ENCODE measurements at places on chromosomes 16 and 17.
A peak's percentile ranks its signal among the peaks of the same experiment; 100 is the strongest.

DNA sequence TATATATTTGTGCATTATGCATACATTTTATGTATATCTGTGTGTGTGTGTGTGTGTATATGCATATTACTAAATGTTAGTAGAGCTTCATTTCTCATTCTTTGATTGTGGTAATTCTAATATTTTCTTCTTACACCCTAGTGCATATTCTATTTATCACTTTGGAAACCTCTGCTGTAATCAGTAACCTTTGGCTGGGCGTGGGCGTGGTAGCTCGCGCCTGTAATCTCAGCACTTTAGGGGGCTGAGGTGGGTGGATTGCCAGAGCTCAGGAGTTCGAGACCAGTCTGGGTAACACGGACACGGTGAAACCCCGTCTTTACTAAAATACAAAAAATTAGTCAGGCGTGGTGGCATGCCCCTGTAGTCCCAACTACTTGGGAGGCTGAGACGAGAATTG lies 26.9 kb downstream of the CPSF4L start:
- no peak for DNase-seq

DNA sequence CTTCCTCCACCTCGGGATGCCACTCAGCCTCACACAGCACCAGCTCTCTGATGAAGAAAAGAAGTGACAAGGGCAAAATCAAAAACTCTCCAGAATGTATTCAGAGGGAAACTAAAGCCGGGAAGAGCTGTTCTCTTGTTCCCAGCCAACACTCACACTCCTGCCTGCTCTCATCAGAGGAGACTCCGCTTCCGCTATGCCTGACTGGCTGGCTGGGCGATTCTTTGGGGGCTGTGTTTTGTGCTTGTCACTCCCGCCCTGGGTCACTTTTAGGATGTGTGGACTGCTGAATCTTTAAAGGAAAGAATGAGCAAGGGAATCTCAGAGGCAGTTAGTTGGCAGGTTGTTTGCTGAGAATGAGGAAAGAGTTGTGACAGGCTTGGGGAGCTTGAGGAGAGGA lies 54.6 kb upstream of the TBX2 start:
- DNase-seq: no peak

GRCh38 chr17:7478276-7479212 lies 887 bp downstream of the ZBTB4 start:
- peak; percentile 59 for DNase-seq

- no peak for DNase-seq
Observed at GRCh38 chr17:9968008-9968407, 62.9 kb upstream of the RCVRN start.

DNA sequence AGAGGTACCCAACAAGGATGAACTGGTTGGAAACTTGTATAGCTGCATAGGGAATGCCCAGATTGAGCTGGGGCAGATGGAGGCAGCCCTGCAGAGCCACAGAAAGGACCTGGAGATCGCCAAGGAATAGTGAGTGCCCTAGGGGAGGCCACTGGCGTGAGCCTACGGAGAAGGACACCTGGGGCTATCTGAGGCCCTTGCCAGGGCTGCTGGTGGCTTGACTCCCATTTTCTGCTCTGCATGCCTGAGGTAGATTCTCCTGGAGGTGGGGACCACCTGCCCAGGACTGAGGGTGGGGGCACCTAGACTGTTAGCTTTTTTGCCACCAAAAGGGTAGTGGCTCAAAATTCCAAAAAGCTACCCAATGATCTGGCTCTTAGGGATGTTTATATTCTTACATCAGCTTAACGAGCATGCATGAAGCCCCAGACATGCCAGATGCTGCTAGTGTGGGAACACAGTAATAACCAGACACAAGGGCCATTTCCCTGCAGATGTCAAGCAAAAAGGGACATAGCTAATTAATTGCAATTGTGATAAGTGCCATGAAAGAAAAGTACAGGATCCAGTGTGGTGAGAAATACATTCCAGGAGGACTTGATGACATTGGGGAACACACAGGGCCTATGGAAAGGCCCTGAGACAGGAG lies 8.8 kb downstream of the ODAD4 start:
- no peak for DNase-seq

- DNase-seq: no peak
Observed at GRCh38 chr16:57147381-57148221, 38.2 kb downstream of the PSME3IP1 start.

DNA sequence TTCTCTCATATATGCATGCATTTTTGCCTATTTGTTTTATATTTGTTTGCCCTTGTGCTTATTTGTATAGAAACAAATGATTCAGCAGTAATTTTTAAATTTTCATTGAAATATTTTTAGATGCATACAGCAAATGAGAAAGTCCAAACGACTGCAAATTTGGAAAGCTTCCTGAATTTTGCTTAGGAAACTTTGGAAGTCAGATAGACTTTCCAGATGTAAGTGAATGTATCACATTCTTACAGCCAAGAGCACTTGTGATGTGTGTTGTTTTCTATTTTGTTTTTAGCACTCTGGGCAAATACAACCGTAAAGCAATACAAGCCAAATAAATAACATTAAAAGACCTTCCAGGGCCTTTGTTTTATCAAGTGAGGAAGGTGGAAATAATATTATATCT lies 680.8 kb upstream of the CDH8 start:
- DNase-seq: no peak

GRCh38 chr17:67994817-67995569 lies 1.3 kb downstream of the C17orf58 start:
- no peak for DNase-seq

DNA sequence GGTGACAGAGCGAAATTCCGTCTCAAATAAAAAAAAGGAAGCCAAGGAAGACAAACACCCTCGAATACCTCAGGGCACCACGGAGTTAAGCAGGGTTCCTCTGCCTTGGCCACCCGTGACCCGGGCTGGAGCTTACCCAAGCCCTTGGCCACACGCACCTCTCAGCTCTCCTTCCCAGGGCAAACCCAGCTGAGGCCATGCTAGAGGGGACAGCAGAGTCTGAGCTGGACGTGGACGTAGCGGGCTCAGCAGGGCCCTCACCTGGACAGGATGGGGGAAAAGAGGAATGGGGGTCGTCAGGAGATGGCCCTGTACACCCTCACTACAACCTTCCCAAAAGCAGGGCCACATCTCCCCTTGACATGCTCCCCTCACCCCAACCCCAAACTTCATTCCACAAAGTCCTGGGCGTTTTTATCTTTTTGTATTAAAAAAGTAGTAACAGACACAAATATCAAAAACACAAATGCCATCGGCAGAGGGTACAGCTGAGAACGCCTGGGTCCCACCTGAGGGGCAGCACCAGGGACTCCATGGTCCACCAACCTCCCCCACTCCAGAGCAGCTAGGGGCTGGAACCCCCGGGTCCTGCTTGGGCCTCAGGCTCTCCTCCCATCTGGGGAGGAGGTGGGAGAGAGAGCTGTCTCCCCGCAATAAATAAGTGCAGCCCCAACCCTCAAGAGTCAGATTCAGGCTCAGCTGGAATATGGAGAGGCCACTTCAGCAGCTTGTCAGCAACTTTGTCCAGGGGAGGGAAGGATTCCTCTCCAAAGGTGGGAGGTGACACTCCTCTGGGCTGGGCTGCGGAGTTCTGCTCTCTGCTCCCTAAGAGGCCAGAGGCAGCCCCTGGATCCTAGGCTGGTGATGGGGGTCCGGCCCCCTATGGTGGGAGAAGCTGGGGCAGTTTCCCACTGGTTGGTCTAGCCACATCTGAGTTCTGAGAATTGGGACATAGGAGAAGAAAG lies 11.9 kb downstream of the PER1 start:
- DNase-seq: no peak

GRCh38 chr17:30074254-30074653 lies 42.4 kb upstream of the NSRP1 start:
- DNase-seq: no peak

GRCh38 chr16:4882000-4882632 lies 34.8 kb downstream of the UBN1 start:
- no peak for DNase-seq

Measured in memory B cell (primary cell).